ENCODE measurements at places on chromosomes 1 and 21.

DNA sequence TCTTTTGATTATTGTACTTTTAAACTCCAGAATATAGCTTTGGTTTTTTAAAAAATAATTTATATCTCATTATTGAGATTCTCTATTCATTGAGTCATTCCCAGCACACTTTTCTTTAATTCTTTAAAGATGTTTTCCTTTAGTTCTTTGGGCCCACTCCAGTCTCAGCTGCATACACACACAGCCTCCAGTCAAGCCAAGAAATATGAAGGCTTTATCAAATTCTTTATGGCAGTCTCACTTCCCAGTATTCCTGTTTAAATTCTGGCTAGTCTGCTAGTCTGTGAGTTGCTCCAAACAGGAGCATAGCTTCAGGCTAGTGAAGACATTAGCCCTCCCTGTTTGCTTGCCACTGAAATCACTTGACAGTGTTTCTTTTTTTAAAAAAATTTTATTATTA lies 61.2 kb downstream of the CRP start:
- no peak for DNase-seq

GRCh38 chr1:223748773-223749733 lies 36.7 kb downstream of the CAPN2 start:
- DNase-seq, result peak; percentile 86

- DNase-seq, result no peak
These were observed 84.4 kb downstream of the NIBAN1 start for GRCh38 chr1:184889902-184890301.

GRCh38 chr1:64396817-64397216 lies 73.1 kb upstream of the CACHD1 start:
- DNase-seq, result no peak

DNA sequence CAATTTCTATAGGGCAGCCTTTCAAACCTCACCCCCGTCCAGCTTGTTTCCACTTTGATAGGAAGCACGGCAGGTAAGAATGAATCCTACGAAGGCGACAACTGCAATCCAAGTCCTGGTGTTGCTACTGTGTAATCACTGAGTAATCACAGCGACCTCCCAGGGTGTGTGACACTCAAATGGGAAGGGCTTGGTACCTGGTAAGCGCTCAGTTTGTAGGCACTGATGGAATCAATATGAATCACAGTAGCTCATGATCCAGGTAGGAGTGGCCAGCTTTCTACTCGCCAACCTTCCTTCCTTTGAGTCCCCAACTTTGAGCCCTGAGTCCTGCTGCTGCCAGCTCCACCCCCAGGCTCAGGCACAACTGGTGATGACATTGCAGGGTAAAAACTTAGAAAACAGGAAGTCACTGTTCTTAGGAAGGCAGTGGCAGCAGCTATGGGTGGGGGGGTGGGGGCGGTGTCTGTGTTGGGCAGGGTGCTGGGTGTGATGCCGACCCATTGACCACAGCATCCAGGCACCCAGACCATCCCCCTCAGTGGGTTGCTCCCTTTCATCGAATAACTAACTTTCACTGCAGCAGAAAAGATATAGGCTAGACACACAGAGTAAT lies 70.7 kb downstream of the CD247 start:
- DNase-seq, result peak; percentile 51

Measured in Right ventricle myocardium superior (tissue), 1 donor.